NCI-H2029 (cell line): ENCODE measurements at places on chromosomes 7 and 10.

DNA sequence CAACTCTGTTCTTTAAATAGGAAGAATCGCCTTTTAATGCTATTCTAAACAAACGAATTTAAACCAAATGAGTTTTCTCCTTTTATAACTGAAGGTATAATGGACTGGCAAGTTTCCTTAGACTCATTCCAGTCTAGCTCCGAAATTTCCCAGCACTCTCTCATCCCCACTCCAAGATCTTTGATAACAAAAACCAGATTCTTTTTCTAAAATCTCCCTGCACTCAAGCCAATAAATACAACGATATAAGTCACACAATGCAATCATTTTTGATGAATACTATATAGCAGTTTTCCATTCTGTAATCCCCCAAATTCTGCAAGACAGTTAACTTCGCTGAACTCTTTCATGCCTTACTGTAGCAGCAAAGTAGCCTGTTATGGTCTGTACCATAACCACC lies 1.9 kb downstream of the OGA start:
- no peak for DNase-seq

DNA sequence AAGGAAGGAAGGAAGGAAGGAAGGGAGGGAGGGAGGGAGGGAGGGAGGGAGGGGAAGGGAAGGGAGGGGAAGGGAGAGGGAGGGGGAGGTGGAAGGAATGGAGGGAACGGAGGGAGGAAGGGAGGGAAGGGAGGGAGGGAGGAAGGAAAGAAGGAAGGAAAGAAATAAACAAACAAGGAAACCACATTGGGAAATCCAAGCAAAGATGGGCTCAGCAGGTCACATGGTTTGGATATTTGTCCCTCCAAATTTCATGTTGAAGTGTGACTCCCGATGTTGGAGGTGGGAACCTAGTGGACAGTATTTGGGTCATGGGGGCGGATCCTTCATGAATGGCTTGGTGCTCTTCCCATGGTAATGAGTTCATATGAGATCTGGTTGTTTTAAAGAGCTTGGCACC lies 454.6 kb upstream of the C7orf33 start:
- DNase-seq = no peak

- no peak for DNase-seq
These were observed 79.8 kb downstream of the RALA start for GRCh38 chr7:39703144-39703543.

DNA sequence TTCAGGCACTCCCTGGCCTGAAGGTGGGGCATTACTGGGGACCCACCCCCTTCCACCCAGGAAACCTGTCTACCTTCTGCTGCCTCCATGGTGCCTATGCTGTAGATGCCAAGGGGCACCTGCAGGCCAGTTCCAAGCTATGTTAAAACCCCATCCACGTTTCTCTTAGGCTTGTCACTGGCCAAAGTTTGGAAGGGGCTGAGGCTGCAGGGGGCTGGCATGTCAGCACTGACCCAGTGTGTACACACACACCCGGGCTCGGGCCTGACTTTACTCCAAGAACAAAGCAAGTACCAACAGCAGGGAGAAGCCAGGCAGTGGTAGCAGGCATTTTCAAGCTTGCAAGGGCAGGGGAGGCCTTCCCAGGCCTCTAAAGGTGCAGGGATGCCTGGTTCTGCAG lies 53.8 kb upstream of the PCDH15 start:
- no peak for DNase-seq

- DNase-seq = no peak
These were observed 5.6 kb upstream of the KNDC1 start for GRCh38 chr10:133154411-133154810.

DNA sequence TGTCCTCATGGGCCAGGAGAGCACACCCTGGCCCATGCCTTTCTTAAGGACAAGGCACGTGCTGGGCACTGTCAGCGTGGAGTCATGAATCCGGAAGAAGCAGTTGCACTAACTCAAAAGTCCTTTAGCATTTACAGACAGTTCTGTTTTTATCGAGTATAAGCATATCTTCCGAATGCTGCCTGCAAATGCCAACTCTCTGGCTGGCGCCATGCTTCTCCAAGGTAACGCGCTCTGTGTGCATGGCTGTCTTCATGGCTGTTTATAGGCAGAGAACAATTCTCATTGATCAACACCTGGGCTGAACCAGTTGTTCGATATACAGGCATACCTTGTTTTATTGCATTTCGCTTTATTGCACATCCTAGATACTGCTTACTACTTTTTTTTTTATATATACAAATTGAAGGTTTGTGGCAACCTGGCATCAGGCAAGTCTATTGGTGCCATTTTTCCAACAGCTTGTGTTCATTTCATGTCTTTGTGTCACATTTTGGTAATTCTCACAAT lies 28.0 kb upstream of the ZNRF2 start:
- no peak for DNase-seq
